ENCODE measurements at places on chromosomes 7 and 10.

GRCh38 chr10:127860592-127860991 is 32.1 kb downstream of the CLRN3 start:
- no peak for DNase-seq

GRCh38 chr7:158102897-158103296 is 484.7 kb downstream of the PTPRN2 start:
- no peak for DNase-seq

GRCh38 chr10:1114315-1114714 is 58.1 kb downstream of the WDR37 start:
- no peak for DNase-seq

- no peak for DNase-seq
Observed at GRCh38 chr7:45268013-45268412, 110.4 kb downstream of the RAMP3 start.

DNA sequence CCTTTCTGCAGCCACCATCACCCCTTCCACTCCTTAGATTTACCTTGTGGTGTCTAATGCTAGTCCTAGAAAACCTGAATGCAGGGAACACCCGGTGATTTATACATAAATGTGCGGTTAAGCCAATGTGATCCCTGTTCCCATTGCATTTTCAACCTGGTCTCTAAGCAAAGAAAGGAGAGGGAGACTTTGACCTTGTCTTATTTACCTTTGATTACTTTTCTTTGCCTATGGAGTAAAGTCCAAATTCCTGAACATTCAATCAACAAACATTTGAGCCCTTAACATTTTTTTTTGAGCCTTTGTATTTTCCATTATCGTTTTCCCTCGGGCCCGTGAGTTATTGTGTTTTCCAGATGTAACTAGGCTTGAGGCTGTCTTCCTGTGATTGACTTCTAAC is 233.9 kb downstream of the ZNF248 start:
- DNase-seq = no peak

DNA sequence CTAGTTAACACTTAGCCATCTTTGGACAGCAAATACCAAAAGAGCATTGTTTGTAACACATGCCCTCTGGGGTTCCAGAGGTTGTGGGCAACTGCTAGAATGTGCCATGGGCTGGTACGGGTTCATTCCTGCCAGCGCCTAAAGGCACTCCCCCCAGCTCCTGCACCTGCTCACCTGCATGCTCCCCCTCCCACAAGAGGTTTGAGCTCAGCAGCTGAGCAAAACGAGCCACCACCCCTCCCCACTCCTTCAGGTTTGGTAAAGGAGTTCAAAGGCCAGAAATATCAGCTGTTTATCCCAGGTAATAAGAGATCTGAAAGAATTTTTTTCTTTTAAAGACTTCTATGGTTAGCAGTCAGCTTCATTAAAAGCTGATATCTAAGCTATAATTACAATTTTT is 53.5 kb downstream of the HTR7 start:
- DNase-seq = no peak

Measured in CD4-positive, alpha-beta T cell treated with Interleukin-15 for 4 hours (primary cell).